Renal pelvis (tissue), 12 donors: ENCODE measurements at places on chromosomes 4 and X.
A peak's percentile ranks its signal among the peaks of the same experiment; 100 is the strongest.

GRCh38 chrX:120269373-120270035 is 18.9 kb downstream of the ZBTB33 start:
- no peak for DNase-seq

DNA sequence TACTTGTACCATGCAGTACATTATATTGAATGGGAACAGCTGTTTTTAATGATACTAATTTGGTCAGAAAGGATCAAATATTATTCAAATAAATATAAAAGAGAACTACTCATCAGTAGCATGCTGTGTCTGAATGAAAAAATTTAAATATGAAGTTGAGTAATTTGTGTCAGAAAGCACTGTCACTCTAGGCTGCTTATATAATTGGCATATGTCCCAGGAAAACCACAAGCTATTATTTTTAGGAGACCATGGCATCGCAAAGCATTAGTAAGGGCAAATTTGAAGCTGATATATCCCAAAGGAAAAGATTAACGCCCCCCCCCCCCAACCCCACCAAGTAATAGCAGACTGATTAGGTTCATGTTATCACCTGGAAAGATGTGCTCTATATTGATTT is 388.5 kb upstream of the SPANXN4 start:
- DNase-seq, result no peak

DNA sequence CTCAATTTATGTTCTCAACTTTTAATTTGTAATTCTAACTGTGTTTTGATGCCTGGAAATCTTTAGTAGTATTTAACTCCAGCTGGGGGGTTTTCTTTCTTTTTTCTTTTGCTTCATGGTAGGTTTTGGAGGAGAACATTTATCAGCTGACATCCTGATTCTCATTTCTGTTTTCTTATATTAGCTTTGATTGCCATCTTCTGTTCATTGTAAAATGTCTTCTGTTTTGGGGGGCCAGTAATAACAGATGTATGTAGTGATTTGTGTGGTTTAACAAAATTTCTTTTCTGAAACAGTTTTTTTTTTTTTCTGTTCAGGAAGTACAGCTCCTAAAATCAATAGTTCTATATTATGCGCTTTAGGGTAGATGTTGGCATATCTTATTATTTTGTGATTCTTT is 182.2 kb downstream of the GABRB1 start:
- no peak for DNase-seq

GRCh38 chr4:108965016-108965415 is 202.2 kb upstream of the ETNPPL start:
- DNase-seq, result peak; percentile 80

DNA sequence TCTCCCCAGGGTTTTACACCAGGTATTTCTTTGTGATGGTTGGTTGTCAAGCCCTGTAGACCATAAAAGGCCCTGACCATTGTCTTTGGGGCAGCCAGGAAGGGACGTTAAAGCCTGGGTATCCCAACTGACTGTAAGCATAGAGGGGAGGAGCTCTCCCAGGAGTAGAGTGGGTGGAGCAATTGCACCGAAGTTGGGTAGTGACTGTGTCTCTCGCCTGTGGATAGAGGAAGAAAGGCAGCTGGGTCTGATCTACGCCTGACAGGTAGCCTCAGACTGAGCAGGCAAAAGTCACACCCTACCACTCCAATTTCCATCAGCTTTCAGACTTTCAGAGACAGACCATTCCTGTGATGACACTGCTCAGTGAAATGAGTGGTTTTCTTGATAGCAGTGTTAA is 123.3 kb downstream of the KLHL8 start:
- DNase-seq, result no peak

GRCh38 chr4:83413676-83414075 is 41.9 kb downstream of the HELQ start:
- no peak for DNase-seq

- DNase-seq, result no peak
Observed at GRCh38 chr4:184972991-184973390, 45.3 kb upstream of the HELT start.

DNA sequence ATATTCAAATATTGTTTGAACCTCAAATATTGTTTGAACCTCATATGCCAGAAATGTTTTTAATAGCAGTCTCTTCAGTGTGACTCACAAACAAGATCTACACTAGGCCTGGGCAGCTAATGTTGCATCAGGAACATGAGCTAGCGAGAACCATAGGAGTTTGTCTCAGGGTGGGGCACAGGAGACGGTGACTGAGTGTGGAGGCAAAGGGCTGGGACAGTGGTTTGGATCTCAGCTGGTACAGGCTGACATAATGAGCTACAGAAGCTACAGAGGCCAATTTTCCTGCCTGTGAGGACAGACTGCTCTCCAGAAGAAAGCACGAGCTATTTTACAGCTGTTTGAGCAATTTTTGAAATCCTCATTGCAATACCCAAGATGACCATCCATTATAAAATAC is 224.7 kb downstream of the CENPC start:
- DNase-seq, result no peak

GRCh38 chr4:109592367-109592766 is 32.3 kb downstream of the MCUB start:
- DNase-seq, result no peak

DNA sequence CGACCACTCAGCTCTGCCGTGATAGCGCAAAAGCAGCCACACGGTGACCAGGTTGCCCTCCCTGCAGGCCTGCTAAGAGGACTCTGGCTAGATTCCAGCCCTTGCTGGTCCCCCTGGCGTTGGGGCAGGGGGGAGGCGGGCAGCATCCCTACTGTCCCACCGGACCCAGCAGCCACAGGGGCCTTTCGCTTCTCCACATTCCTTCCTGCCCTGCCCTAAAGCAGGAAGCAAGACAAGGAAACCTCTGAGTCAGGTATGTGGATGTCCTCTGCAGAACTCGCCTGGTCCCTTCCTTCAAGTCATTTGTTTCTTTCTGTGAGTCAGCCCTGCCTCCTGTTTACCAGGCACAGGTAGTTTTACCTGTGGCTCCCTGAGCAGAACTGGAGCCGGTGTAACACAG is 60.2 kb upstream of the CLDN34 start:
- DNase-seq, result no peak

DNA sequence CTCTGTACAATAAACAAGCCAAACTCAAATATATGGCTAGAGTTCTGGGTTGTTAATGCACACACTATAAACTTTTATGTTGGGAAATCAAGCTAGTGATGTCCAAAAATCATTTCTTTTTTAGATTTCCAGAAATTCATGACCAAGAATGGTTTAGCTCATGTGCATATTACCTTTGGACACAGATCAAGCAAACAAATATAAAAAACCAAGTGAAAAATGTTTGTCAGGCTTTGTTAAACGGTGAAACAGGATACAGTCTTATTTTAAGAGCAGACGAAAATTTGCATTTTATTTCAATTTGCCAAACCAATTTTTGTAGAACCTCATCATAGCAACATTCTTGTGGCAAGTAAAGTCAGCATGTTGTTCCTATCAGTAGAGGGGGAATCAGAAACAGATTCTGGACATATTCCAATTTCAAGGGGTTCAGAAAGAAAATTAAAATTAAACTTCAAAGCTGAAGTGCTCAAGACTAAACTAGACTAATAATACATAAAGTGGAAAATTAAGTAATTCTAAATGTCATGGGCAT is 413.6 kb downstream of the TRIML1 start:
- DNase-seq, result no peak

DNA sequence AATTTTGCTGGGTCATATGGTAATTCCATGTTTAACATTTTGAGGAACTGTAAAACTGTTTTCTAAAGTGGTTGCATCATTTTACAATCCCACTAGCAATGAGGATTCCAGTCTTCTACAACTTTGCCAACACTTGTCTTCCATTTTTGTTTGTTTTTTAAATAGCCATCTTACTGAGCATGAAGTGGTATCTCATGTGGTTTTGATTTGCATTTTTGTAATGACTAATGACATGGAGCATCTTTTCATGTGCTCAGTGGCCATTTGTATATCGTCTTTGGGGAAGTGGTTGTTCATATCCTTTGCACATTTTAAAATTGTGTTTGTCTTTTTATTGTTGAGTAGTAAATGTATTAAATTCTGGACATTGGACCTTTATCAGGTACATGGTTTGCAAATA is 94.7 kb downstream of the TMEM131L start:
- no peak for DNase-seq

DNA sequence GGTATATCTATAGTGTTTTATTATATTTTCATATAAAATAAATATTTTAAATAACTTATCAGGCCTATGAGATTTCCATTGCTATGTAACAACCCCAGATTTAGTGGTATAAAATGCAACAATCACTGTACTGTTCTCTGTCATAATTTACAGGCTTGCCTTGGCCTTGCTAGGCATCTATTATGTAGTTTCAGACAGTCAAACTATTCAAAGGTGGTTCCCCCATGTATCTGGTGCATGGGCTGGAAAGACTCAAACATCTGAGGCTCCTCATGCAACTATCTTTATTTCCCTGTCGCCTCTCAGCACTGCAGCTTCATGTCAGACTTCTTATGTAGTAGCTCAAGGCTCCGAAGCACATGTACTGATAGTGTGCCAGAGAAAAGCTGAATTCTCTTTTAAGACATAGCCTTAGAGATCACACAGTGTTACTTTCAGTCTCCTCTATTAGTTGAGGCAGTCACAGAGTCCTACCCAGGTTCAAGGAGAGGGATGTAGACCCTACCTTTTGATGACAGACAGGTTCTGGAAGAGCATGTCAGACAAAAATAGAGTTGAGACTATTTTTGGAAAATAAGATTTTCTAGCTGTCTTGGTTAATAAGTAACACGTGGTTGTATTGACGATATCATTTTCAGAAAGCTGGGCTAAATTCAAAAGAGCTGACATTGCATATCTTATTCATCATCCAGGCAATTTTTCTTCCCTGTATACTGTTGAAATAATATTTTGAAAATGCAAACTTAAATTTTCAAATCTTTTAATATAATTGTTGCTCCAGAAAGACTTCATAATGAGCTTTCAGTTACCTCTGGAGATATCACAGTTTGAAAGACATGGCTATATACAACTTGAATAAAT is 19.4 kb downstream of the MTTP start:
- DNase-seq, result no peak

DNA sequence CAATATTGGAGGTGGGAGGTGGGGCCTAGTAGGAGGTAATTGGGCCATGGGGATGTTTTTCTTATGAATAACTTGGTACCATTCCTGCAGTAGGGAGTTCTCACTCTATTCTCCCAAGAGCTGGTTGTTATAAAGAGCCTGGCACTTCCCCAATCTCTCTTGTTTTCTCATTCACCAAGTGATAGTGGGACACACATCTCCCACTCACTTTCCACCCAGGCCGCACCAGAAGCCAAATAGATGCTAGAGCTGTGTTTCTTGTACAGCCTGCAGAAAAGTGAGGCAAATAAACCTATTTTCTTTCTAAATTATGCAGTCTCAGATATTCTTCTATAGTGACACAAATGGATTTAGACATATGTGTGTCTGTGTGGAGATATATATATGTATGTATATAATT is 117.6 kb downstream of the ANKRD50 start:
- DNase-seq, result no peak

DNA sequence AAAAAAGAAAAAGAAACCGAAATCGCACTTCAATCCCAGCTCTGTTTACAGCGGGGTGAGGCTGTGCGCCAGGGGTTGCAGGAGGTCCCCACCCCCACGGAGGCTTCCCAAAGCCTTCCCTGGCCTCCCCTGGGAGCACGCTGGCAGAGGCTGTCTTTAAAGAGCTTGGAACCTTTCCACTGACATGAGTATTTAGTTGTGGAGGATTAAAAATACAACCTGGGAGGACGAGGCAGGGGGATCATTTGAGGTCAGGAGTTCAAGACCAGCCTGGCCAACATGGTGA is 69.1 kb downstream of the PPP2R2C start:
- no peak for DNase-seq

DNA sequence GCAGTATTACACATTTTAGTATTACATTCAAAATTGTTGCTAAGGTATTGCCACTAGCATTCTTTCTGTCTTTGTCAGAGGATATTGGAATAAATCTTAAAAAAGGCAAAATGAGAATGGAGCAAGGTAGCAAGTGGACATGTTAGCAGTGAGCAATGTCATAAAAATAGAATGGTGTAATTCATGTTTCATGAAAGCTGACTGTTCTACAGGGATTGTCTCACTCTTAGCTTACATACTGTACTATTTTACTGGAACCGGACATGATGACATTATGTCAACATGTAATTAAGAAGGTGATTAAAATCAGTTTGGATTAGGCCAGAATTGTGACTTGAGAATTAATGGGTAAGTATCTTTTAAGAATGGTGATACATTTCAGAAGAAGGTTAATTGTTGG is 1086.2 kb downstream of the STIM2 start:
- no peak for DNase-seq

DNA sequence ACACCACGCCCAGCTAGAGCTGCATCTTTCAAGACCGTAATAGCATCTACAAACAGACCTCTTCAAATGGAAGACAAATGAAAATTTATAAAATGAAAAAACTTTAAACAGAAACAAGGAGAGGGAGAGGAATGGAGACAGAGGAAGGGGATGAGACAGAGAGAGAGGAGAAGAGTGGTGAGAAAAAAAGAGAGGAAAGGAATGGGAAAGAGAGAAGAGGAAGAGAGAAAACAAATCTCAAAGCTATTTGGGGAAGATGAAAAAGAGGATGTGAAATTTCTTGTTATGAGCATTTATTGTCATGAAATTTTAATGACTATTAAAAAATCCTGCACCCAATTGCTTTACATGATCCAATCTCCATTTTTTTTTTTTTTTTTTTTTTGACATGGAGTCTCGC is 726.9 kb downstream of the GRID2 start:
- DNase-seq, result no peak

GRCh38 chr4:67713529-67714247 is 12.7 kb upstream of the UBA6 start:
- DNase-seq, result no peak

DNA sequence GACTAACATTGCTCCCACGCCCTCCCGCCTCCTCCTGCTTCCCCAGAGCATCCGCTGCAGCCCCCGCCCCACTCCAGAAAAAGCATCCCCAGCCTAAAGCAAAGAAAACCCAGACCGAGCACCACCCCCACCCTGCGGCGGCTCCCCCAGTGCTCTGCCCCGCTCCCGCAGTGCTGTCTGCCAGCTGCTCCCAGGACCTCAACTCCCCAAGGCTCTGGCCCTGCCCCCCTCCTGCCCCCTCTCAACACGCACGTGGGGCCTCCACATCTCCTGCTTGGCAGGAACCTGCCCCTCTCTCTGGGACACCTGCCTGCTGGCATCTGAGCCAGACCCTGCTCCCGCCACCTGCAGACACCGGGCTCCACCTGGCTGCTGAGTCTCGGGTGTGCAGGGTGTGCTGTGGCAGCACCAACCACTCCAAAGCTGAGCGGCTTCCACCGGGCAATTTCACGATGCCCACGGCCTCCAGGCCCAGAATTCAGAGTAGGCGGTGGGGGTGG is 79.4 kb downstream of the FAM53A start:
- no peak for DNase-seq

DNA sequence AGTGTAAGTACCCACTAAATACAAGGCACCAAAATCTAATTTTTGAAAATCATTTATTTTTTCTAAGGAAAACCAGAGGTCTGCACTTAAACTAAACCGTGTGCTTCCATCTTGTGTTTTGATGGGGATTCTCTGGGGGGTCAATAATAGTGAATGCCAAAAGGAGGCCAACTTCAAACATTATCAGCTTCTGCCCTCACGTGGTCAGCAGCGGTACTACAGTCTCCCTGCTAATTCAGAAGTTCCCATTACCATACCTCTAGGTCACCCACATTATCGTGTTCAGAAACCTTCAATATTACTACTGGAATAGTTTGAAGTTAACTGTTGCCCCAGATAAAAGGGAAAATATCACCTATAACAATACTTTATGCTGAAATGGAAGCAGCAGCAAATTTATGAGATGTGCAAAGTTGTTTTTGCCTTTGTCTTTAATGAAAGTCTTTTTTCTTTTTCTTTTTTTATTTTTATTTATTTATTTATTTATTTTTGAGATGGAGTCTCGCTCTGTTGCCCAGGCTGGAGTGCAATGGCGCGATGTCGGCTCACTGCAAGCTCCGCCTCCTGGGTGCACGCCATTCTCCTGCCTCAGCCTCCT is 17.3 kb downstream of the CTPS2 start:
- peak; percentile 42 for DNase-seq
